ENCODE measurements at places on chromosomes 6 and 20.

DNA sequence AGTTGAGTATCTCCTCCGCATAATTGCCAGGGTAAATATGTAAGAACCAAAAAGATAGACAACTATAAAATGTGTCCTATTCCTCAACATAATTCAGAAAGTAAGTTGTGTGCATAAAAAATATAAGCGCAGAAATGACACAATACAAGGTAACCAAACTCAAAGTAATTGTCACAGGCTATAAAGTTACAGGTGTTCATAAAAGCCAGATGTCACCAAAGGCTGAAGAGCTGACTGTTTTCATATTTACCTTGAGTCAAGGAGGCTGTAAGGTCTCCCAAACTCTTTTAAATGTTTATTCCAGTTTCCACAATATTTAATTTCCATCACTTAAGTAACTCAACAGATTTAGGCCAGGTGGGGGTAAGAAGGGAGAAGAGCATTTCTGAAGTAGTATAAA, 192.2 kb upstream of the MARCKS start:
- no peak for DNase-seq

DNA sequence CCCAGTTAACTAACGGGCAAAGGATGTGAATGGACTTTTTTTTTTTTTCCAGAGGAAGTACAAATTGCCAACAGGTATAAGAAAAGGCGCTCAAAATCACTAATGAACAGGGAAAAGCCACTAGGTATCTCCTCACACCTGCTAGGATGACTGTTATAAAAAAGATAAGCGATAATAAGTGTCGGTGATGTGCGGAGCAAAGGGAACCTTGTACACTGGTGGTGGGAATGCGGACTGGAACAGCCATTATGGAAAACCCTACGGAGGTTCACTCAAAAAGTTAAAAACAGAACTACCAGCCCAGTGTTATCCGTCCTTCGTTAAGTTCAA, 787 bp upstream of the RAB32 start:
- DNase-seq = no peak

- DNase-seq = no peak
Observed at GRCh38 chr20:9068233-9068801, 570 bp upstream of the PLCB4 start.

GRCh38 chr6:2190661-2191389, 54.6 kb downstream of the GMDS start:
- DNase-seq = no peak

DNA sequence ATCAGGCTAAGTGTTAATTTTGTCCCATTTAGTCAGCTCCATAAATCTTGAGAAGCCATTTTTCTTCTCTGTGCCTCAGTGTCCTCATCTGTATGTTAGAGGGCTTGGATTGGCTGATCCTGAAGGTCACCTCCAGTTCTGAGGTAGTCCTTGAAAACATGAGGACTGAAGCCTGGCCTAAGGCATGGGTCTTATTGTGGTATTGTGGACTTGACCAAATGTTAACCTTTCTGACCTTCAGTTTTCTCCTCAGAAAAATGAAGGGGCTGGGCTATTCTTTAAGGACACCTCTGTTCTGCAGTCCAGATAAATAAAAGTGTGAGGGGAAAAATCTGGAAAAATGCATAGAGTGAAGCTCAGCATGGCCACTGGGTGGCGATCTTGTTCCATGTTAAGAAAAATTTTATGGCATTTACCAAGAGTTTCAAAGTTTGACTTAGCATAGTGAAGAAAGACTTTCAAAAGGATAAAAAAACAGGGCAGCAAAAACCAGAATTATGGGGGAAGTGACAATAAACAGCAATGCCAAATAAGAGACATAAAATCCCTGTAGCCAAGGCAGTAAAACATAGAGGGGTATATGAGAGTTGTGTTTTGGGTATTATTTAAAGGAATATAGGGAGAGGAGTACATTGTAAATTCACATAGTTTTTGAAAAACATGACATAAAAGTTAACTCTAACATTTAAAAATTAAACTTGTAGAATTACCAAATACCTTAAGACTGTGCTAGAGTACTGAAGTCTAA, 13.2 kb upstream of the TFB1M start:
- peak; percentile 47 for DNase-seq

- DNase-seq = no peak
Observed at GRCh38 chr6:3958255-3958654, 109.1 kb downstream of the FAM50B start.

DNA sequence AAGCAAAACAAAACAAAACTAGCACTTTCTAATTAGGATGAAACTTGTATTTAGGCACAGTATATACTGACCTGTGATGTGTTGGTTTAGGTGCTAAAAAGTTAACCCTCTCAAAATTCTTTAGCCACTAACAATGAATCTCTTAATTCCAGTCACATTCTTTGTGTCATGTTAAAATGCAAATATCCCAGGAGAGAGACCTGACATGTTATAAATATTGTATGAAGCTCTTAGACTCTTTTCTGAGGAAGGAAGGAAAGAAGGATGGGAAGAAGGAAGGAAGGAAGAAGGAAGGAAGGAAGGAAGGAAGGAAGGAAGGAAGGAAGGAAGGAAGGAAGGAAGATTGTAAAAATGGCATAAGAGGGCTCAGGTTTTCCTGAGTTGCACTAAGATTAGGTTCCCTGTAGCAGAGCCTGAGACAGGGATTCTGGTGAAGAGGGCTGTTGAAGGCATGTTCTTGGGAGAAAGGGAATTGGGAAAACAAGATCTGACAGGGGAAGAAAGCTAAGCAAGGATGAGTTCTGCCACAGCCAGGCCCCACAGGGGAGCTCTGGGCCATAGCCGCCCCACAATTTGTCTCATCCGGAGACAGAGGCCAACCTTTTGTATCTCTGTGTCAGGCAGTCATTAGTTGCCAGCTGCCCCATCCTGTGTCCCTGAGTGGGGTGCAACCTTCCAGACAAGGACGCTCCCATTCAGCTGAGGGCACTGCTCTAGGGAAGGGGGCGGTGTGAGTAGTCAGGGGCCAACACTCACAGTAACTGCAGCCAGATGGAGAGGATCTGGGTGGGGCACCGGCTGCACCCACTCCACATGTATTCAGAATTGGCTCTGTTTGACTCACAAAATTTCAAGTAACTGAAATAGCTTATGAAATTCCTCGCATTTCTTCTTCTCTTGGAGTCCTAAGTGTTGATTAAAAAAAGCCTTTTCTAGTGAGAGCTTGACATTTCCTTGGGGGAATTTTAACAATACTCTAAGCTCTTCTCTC, 189.3 kb upstream of the ARG1 start:
- DNase-seq = peak; percentile 8

DNA sequence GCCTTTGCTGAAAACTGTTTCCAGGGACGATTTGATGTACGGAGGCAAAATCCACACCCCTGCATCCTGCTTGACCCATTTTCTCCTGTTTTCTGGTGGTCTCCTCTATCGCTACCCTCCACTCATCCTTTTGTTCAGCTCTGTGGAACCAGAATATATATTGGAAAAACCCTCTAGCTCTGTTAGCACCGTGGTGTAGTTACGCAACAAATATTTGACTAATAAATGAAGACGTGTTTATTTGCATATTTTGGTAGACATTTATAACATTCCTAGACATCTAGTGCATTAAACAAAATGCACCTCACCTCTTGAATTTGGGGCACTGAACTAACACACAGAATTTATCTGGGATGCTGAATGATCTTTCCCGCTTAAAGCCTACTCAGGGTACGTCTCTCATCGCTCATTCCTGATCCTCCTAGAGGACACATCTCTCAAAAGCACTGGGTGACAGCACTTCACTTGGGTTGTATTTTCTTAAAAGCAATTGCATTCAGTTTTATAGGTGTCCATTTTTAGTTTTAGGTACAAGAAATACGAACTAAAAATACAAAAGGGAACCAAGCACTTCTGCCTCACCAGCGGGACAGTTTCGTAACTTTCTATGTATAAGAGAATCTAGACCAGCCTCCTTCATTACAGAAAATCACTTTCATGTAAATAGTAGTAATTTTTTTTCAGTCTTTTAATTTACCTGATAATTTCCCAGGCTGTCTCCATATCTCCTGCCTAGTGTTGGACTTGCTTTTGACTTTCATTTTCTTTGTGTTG, 59.2 kb downstream of the SNRNP48 start:
- DNase-seq = no peak

DNA sequence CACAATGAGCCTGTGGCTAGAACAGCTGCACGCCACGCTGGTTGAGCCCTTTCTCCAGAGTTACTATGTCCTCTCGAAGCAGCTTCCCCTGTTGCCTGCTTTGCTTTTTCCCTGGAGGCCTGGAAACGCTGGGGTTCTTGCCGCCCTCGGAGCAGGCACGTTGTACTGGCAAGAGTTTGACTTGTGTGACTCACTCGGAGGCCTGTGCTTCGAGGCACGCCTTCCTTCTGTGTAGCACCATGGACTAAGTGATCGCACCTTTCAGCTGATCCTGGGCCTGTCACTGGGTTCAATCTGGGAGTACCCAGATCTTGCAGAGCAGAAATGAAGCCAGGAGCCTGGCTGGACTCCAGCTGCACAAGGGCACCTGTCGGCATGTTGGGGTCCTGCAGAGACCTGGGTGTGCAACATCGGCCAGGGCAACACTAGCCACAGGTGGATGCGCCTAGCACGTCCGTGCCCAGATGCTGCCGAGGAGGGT, 5.2 kb downstream of the INSM1 start:
- peak; percentile 12 for DNase-seq

DNA sequence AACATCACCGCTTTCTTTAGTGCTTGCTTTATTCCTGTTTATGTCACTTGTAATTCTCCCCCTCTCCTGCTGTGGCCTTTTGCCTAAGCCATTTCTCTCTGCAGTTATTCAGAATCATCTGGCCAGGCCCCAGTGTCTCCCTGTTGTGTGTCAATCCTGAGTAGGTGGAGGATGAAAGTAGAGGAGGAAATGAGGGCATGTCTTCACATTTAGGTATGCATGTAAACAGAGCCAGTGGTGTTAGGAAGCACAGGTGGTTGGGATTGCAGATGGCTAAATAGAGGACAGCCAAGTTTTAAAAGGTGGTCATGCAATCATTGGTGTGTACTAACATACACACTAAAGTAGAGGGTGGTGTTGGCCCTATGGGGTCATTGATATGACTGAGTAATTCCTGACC, 5.2 kb downstream of the PRSS35 start:
- DNase-seq = no peak

GRCh38 chr6:63640062-63640461, 4.5 kb downstream of the PHF3 start:
- no peak for DNase-seq

- no peak for DNase-seq
Observed at GRCh38 chr20:52939141-52939540, 33.0 kb upstream of the TSHZ2 start.

DNA sequence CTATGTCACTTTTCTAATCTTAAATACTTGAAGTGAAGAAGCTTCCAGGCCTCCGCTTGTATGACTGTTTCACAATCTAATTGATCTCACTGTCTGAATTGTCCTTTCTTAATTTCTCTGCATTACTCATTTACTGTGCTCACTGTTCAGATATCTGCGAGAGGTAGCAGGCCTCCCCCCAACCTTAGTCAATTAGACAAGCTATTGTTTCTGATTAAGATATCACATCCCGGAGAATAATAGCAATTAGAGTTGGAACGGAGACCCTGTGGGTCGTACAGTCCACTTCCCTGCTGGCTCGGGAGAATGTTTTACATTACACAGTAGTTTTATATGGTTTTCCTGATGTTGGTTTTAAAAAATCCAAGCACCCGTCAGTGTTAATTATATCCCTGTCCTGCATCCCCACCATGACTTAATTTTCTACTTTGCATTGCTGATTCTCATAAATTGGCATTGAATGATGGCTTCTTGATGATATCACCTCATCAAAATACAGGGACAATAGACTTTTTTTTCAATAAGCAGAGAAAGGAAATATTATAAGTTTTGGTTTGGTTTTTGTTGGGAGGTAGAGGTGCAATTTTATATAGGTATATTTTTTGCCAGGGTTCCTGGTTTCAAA, 178.7 kb upstream of the TSHZ2 start:
- DNase-seq = no peak

DNA sequence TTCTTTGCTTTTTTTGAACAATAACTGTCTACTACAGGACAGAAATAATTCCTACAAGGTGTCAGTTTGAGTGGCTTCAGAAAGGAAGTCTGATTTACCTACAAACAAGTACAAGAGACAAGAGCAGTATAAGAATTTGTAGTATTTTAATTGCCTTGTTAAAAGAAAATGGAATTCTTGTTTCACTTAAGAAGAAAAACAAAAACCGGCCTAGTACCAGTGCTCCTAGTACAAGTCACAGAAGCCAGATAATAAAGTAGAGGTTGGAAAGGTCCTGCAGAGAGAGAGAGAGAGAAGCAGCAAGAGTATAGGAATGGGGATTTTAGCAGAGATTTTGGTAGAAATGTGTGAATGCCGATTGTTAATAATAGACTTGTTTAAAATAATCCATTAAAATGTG, 6.4 kb downstream of the TAB2 start:
- DNase-seq = no peak

- DNase-seq = no peak
Observed at GRCh38 chr6:34145161-34146020, 496 bp downstream of the GRM4 start.

- DNase-seq = no peak
Observed at GRCh38 chr6:66418906-66419305, 711.9 kb upstream of the EYS start.

DNA sequence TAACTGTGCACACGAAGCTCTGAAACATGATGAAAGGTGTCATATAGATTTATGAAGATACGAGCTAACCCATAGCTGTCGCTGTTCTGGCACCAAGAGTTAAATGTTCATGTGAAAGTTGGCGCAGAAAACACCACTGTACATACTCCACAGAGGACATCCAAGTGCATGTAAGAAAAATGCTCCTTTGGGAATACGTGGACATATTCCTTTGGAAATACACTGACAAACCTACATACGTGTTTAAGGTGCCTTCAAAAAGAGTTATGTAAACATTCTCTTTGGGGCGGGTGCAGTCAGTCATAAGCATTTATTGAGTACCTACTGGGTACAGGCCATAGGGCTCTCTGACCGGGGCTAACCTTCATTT, 723 bp upstream of the ARID1B start:
- DNase-seq = no peak

GRCh38 chr6:53239526-53239925, 90.9 kb upstream of the GCM1 start:
- no peak for DNase-seq

DNA sequence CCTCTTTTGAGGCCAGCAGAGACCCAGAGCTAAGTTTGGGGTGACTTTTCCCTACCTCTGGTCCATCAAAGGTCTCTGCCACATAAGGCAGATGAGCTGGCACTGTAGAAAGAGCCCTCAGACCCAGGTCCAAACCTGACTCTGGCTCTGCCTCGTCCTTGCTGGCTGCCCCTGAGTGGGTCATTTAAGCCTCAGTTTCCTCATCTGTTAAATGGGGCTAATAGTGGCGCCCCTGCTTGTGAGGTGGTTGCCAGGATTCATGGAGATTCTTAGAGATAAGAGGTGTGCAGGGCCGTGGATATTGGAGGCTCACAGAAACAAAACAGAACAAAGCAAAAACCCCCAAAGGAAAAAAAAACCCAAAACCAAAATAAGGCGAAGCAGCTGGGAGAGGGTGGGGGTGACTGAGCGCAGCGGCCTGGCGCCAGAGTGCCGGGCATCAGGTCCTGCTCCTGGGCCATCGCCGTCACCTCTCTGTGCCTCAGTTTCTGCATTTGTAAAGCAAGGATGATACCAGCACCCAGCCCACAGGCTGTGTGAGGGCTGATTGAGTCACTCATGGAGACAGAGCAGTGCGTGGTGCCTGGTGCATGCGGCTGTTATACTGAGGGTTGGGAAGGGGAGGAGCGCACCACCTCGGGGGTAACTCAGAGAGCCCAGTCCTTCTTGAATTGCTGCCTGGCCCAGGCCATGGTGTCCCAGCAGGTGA, 133.8 kb upstream of the PTPN1 start:
- DNase-seq = no peak

Data from fibroblast of skin of left quadriceps (primary cell).